ENCODE measurements at places on chromosomes 2 and 18.

DNA sequence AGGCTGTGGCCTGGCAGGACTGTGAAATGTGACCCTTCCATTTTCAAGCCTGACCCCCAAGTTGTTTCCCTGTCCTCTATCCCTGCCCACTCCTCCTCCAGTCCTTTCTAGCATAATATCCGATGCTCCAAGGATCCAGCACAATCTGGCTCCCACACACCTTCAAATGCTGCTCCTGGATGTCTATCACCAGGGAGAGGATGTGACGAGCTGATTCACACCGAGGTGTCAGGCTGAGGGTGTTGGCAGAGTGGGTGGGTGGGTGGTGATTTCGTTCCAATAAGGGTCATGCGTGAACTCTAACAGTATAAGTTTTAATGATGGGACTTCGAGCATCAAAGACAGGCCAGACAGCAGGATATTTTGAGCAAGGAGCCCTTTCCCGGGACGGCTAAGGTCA, 107.8 kb downstream of the CELF4 start:
- no peak for DNase-seq

GRCh38 chr2:180983468-180984242, 3.2 kb downstream of the UBE2E3 start:
- no peak for DNase-seq

DNA sequence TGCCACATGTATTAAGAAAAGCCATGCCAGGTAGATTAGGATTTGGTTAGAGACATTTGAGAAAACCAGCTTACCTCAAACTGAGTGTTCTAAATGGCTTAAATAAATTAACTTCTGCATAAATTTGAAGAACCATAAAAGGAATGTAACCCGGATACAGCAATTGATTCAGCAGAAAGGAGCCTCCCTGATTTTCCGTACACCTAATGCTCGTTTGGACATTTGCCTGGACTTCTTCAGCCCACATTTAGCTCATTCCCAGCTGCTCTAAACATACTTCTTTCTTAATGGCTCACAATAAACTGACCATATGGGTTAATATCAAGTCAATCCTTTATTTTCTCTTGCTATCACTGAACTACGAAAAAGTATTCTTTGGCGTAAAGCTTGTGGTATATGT, 392.4 kb downstream of the ZNF516 start:
- DNase-seq, result no peak

DNA sequence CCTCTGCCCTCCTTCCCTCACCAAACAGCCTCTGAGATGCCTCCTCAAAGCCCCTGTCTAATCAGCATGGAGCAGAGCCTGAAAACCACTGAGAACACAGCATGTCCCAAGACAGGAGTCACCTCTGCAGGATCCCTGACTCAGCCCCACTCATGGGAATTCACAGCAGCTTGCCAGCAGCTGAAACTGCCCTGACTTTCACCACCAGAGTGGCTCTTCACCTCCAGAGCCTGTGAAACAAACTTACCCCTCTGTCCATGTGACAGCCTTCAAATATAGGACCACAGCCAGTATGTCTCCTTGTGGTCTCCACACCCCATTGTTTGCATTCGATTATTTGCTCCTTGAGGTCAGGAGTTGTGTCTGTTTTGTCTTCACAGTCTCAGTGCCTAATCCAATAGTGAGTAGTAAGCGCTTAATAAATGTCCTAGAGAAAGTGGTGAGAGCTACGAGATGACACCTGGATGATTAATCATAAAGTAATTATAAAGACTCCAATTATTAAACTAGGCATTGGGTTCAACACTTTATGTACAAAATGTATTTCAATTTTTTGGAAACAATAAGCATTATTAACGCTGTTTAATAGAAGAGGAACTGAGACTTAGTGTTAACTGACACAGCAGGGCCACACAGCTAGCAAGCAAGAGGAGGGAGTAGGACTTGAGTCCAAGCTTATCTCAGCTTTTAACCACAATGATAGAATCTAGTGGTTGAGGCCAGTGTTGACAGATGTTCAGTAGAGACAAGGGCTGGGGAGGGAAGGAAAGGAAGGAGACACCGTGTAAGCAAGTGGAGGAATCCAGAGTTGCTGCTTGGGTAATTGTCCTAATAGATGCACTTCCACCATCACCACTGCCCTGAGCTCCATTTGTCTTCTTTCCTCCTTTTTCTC, 358.7 kb upstream of the TNP1 start:
- DNase-seq, result no peak

DNA sequence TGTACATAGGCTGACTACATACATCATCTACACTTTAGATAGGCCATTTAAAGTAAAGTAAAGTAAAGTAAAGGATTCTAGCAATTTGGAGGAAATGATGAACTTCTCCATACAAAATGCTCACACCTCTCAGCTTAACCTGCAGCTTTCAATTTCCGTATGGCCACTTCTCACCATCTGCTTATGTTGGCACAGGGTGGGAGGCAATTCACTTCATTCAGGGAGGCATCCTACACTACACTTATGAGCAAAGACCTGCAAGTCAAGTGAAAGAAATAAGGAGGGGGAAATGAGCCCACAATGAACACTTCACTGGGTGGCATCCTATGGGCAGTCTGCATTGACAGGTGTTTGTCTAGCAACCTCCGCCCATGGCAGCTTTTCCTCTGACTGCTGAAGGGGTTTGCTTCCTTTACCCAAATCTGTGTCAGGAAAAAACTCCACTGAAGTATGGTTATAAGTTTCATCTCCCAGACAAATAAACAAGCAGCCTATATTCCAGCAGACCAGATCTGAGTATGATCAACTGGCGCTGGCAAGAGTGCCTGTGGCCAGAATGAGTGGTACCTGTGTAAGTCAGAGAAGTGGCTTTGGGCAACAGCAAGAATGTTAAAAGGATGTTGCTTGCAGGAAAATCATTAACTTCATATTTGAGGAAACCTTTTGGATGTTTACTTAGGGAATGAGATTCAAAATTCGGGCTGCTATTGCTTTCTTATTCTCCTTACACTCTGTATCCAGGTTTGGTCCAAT, 449.1 kb downstream of the TGIF1 start:
- no peak for DNase-seq
